Psoas muscle (tissue), 8 donors: ENCODE measurements at places on chromosomes 5 and 9. TPM values are rescaled to one million over a fixed set of nuclear protein-coding genes. Genes with fewer than 3 reads are reported as not detected.

ATP10B gene
- 0.04 TPM for total RNA-seq

MAMDC2 gene
- total RNA-seq, result 0.91 TPM

AGXT2 gene
- total RNA-seq, result not detected

SCGB3A2 gene
- total RNA-seq, result not detected

PCDHGB4 gene
- total RNA-seq, result 1.5 TPM

GNA14 gene
- total RNA-seq, result 0.60 TPM

RPL12 gene
- total RNA-seq, result 819 TPM

PCDHGA8 gene
- total RNA-seq, result 1.6 TPM

EPB41L4B gene
- 0.54 TPM for total RNA-seq

CAMLG gene
- total RNA-seq, result 44.9 TPM

CDH18 gene
- total RNA-seq, result not detected

ADAMTS2 gene
- 3.7 TPM for total RNA-seq

PITX1 gene
- 42.7 TPM for total RNA-seq

LHX6 gene
- 1.3 TPM for total RNA-seq

TAF11L10 gene
- total RNA-seq, result not detected

GRAMD2B gene
- total RNA-seq, result 8.0 TPM

CDX1 gene
- not detected for total RNA-seq

CCIN gene
- not detected for total RNA-seq

MACIR gene
- total RNA-seq, result 25.3 TPM

SPINK4 gene
- not detected for total RNA-seq

C5orf63 gene
- 6.8 TPM for total RNA-seq

ALDOB gene
- total RNA-seq, result 0.26 TPM

ARL10 gene
- 3.1 TPM for total RNA-seq

PCDHB3 gene
- total RNA-seq, result 0.65 TPM

GADD45G gene
- total RNA-seq, result 185 TPM

DBH gene
- not detected for total RNA-seq

ADGRV1 gene
- total RNA-seq, result 0.23 TPM

NR2F1-AS1 gene
- 1.3 TPM for total RNA-seq

TEX48 gene
- total RNA-seq, result not detected
